AG09319 (cell line): ENCODE measurements at places on chromosomes 11 and 22.

GRCh38 chr11:120182790-120183491 is 27.9 kb upstream of the OAF start:
- no peak for DNase-seq

GRCh38 chr22:30426388-30427353 is 1.1 kb downstream of the MTFP1 start:
- peak; percentile 41 for DNase-seq

DNA sequence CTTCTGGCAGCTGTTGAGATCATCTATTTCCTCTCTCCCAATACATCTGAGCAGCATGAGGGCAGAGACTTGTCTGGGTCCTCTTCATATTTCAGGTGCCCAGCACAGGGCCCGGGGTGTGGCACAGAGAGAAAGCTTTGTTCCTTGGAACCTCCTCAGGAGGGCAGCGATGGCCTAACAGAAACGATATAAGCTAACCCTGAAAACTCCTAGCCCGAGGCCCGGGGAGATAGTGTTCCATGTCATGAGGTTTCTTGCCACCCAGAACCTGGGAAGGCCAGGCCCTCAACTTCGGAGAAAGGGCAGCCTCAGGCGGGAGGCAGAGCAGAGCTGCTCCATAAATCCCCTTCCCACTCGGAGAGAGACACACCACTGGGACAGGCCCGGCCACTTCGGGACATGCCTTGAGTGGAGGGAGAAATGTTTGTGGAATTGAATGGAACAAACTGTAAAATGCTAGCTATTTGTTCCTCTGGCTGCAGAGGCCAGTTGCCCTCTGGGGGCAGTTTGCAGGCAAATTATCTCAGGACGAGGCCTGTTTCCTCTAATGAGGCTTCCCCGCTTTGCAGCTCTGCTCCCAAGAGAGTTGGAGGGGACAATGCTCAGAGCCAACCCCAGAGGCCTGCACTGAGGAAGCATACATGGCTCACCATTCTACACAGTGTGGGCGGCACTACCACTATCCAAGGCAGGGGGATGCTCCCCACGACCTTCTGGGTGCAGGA is 11.6 kb downstream of the ARRB1 start:
- no peak for DNase-seq

GRCh38 chr11:133619973-133620372 is 87.7 kb upstream of the OPCML start:
- no peak for DNase-seq

DNA sequence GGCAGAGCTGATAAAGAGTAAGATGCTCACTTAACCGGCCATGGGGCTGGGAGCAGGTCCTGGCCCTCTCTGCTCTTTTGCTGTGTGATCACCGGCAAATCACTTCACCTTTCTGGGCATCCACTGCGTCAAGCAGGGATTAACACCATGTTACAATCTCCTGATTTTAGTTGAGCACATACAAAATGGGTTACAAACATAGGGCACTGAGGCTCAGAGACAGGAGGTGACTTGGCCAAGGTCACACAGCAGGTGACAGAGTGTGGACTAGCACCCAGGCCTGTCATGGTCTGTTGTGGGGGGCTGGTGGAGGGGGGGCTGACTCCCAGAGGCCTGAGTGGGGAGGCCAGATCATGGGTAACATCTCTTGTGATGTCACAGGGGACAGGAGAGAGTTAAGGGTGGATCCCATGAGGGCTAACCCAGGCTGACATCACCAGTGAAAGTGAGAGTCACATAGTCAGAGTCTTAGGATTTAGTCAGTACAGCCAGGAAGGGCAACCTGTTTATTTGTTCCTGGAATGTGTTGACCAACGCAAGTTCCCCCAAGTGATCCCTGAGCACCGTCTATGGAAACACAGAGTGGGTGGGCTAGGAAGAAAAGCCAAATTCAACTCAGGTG is 27.8 kb downstream of the GDPD5 start:
- no peak for DNase-seq

- no peak for DNase-seq
Observed at GRCh38 chr11:16512899-16513241, 156.5 kb upstream of the SOX6 start.

DNA sequence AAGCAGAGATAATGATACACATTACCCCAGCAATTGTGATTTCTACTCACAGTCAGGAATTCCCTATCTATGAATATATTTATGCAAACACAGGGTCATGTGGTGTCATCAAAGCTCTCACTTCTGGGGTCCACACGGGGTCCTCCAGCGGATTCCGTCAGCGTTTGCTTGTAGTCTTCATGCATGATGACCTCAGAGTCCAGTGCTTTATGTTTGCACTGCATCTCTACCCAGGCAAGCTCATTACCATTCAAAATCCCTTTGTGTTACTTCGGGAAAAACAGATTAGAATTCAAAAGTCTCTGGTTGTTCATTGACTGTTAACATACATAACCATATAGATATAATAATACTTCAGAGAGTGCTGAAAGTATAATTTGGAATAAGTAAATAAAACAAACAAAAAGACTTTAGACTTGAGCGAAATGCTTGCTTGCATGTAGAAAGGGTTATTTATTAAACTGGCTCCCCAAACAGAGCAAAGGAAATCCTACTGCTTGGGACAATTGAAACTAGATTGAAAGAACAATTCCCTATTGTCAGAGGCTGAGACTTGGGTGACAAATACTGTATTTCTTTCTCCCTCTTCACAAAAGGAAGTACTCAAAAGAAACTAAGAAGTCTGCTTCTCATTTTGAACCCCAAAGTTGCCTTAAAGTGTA is 423.1 kb downstream of the ETS1 start:
- no peak for DNase-seq

- no peak for DNase-seq
Observed at GRCh38 chr11:36070213-36070953, 126.5 kb downstream of the LDLRAD3 start.

- DNase-seq, result no peak
Observed at GRCh38 chr11:45182902-45183301, 36.5 kb downstream of the PRDM11 start.

GRCh38 chr11:20368438-20368837 is 4.9 kb downstream of the HTATIP2 start:
- DNase-seq, result no peak

GRCh38 chr11:112902361-112903011 is 58.7 kb upstream of the NCAM1 start:
- DNase-seq, result no peak

- no peak for DNase-seq
Observed at GRCh38 chr11:96091476-96091875, 167.6 kb upstream of the MTMR2 start.

DNA sequence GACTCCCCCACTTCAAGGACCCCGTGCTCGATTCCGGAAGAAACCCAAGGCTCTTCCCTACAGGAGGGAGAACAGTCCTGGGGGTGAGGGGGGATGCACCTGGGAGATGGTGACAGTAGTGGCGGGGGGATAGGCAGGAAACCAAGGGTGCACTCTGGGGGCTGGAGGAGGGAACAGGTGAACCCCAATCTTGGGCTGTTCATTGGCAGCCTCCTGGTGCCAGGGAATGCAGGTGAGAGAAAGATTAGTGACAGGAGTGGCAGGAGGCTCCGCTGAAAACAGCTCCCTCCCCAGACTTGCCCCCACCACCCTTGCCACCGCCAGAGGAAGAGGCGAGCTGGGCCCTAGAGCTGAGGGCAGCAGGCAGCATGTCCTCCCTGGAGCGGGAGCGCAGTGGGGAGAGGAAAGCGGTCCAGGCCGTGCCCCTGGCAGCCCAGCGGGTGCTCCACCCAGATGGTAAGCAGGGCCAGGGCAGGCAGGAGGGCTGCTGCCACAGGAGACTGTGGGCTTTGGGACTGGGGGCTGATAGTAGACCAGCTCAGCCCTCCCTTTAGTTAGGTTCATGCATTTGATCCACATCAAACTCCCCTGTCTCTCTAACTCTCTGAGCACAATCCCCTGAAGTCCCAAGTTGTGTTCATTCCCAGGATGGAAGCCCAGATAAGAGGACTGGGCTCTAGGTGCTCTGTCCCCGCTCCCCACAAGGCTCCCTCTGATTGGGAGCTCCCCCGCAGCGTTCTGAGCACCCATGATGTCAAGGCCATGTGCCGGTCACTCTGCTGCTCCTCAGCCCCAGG is 14.5 kb downstream of the ROBO3 start:
- no peak for DNase-seq

DNA sequence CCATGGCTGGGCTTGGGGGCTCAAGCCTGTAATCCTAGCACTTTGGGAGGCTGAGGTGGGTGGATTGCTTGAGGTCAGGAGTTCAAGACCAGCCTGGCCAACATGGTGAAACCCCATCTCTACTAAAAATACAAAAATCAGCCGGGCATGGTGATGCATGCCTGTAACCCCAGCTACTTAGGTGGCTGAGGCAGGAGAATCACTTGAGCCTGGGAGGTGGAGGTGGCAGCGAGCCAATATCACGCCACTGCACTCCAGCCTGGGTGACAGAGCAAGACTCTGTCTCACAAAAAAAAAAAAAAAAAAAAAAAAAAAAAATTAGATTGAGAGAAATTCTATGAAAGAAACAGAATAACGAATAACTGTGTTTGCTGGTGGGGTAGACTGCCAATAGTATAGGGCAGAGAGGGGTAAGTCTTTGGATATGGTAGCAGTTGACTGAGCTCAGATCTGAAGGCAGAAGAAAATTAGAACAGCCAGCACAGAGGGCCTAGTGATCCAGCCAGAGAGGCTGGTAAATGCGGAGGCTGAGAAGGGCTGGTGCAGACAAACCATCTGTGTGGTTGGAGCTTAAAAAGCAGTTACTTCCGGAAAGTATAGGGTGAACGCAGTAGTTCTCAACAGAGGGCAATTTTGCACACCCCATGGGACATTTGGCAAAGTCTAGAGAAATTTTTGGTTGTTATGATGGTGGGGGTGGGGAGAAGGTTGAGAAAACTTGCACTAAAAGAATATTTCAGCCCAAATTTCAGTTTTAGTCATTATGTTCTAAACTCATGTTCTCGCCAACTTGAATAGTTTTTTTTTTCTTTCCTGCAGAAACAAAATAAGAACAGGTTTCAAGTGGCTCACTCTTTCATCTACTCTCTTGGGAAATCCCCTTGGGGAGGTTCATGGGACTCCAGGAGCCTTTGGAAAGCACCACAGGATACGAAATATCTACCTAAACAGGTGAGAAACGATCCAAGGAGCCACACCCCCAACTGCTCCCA is 1.6 kb upstream of the HORMAD2 start:
- no peak for DNase-seq

DNA sequence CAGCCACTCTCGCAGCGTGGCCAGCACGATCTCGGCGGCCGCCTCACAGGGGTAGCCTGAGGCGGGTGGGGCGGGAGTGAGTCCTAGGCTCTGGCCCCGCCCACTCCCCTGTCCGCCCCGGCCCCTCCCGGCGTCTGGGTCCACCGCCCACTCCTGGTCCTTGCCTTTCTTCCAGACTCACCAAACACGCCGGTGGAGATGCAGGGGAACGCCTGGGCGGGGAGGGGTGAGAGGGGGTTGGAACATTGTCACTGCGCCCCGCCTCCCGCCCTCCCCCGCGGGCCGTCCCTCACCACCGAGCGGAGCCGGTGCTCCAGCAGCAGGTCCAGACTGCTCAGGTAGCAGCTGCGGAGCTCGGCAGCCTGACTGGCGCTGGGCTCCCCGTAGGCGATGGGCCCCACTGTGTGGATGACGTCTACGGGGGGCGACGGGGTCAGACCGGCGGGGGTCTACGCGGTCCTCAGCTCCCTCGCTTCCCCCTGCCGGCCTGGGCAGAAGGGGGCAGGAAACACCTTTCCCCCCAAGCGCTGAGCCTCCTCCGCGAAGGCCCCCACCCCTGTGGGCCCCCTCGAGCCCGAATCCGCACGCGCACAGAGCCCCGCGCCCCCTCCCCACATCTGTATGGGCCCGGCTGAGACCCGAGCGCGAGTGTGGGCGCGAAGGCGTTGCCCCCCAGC is 13.2 kb downstream of the OTUB1 start:
- DNase-seq, result no peak

DNA sequence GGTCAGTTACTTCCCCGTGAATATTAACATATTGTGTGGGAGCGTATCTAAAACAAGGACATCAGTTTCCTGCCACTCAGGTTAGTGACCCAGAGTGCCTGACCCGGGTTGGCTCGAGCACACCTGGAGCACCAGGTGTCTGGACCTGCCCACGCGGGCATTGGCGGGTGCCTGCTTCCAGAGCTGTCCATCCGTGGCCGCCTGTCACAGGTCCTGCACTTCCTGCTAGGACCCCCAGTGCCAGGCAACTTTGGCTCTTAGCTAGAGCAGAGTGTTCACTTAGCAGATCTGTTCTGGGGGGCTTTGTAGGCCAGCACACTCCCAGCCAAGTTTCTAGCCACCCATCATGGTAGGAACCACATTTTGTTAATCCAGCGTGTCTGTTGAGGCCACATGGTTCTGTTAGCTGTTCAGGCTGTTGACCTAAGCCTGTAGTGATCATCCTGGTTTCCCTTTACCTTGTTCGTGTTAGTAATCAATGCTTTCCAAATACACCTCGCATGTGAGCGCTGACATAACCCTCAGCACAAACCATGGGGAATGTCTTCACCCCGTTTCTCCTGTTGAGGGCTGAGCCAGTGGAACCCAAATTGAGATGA is 29.5 kb downstream of the MOV10L1 start:
- no peak for DNase-seq

GRCh38 chr11:9214765-9215164 is 50.4 kb downstream of the DENND5A start:
- DNase-seq, result no peak

GRCh38 chr11:115221461-115222069 is 282.6 kb downstream of the CADM1 start:
- DNase-seq, result no peak

DNA sequence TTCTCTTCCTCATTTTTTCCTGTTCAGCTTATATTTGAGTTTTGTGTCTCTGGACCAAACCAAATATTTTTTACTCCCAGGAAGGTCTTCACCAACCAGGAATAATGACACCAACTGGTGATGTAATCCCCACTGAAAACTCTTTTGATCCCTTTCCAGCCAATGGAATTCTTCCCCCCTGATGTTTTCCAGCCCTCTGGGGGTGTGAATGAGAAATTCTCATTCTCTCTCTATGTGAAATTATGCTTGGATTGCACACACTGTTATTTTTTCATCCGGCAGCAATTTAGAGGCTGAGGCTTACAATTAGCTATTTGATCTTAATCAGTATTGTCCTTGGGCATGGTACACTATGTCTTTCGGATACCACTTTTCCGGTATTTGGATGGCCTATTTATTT is 39.5 kb upstream of the SLC1A2 start:
- DNase-seq, result no peak

- no peak for DNase-seq
Observed at GRCh38 chr22:20058989-20059770, 20.9 kb upstream of the DGCR8 start.

- DNase-seq, result no peak
Observed at GRCh38 chr22:42813501-42813900, 43.6 kb downstream of the ARFGAP3 start.
